ENCODE measurements at places on chromosomes 16 and 17.

- no peak for DNase-seq
These were observed 52.7 kb downstream of the SREBF1 start for GRCh38 chr17:17783825-17784656.

DNA sequence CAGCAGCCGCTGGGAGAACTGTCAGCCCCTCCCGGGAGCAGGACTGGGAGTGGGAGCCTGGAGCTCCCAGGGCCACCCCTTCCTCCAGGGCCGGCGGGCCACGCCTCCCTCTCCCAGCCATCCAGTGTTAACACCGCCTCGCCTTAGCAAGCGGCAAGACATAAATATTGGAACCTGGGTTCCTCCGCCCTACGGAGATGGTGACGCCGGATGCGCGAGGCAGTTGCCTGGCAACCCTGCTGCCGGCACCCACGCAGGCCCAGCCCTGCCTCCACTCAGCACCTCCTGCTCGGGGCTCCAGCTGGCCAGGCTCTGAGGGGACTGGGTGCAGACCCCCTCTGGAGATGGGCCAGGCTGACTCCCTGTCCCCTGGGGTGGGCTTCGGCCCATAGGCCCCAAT, 27.4 kb upstream of the CACNA1H start:
- no peak for DNase-seq

GRCh38 chr17:37742116-37742761, 2.6 kb downstream of the HNF1B start:
- no peak for DNase-seq

- DNase-seq: no peak
These were observed 392.0 kb downstream of the GRIN2A start for GRCh38 chr16:9790199-9790598.

GRCh38 chr16:2490190-2491105, 15.5 kb downstream of the TBC1D24 start:
- DNase-seq: no peak
